Activated CD8-positive, alpha-beta memory T cell treated with anti-CD3 and anti-CD28 coated beads, Interleukin-2, amount 10 ng/mL, durations not matched to agents 7 days and 5 days (primary cell): ENCODE measurements at places on chromosomes 4 and X.
A peak's percentile ranks its signal among the peaks of the same experiment; 100 is the strongest.

DNA sequence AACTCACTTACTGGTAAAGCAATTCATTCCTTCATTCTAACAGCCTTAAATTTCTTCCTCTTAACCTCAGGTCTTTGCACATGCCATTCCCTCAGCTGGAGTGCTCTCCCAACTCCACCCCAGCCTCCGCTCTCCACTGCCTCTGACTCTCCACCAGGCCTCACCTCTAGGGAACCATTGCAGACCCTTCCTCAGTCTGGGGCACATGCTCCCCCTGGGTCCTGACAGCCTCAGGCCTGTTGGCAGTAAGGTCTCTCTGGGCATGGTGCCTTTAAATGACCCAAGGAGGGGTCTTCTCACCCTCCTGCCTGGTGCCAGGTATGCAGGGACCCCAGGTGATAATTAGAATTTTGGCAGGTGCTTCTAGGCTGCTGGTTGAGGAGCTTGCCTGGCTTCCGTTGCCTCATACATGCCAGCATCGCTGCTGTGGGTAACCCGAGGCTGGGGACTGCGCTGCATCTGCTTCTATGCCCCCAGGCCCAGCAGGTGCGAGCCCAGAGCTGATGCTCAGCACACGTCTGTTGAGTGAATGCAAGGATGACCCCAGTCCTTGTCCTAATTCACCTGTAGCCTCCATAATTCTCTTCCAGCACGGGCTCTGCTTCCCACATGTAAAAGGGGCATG lies 27.5 kb upstream of the GPR78 start:
- no peak for DNase-seq

GRCh38 chr4:85675076-85676049 lies 200.4 kb downstream of the ARHGAP24 start:
- no peak for DNase-seq

DNA sequence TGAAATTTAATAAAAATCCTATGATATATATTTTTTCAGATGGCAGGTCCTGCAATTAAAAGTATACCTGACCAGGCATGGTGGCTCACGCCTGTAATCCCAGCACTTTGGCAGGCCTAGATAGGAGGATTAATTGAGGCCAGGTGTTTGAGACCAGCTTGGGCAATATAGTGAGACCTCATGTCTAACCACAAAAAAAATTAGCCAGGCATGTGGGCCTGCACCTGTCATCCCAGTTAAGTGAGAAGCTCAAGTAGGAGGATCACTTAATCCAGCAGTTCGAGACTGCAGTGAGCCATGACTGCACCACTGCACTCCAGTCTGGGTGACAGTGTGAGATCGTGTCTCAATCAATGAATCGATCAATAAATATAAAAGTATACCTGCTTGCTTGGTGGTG lies 2.5 kb downstream of the OCIAD2 start:
- DNase-seq = no peak

DNA sequence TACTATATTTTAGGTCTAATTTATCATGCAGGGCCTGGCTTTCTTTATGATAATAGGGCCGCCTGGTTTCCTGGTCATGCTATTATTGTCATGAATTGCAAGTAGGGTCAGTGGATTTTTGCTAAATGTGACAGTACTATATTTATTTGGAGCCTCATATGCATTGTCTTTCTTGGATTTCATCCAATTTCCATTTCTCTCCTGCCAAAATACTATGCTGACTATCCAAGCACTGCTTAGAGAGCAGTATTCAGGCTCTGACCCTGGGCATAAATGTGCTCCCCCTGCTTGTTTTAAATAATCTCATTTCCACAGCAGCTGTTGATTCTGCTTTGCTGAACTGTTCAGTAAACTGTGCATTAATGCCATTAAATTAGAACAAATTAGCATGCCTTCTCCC lies 269.3 kb downstream of the GPM6A start:
- DNase-seq = no peak

DNA sequence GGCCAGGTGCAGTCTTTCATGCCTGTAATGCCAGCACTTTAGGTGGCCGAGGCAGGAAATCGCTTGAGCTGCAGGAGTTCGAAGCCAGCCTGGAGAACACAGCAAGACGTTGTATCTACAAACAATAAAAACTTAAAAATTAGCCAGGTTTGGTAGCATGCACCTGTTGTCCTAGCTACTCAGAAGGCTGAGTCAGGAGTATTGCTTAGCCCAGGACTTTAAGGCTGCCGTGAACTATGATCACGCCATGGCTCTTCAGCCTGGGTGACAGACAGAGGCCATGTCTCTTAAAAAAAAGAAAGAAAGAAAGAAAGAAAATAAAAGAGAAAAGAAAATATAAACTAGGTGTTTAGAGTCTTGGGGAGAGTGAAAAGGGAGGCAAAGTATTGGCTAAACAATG lies 96.4 kb upstream of the PDE5A start:
- DNase-seq = no peak

DNA sequence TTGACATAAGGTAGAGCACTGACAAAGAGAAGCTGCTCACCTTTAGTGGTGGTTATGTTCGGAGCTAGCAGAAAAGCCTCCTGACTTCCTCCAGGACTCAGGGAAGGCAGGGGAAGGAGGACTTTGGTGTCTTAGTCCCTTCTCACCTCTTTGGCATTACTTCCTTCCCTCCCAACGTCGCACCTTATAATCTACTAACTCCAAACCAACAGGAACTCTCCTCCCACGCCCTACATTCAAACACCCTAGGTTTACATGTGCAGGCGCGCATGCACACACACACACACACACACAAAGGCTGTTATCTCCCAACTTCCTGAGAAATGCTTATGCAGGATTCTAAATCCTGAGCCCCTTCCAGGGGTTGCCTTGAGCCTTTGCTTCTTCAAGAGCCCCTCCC lies 157.7 kb upstream of the STS start:
- DNase-seq = no peak

GRCh38 chr4:100177855-100178254 lies 12.4 kb downstream of the DDIT4L start:
- DNase-seq = no peak

GRCh38 chr4:16199093-16199492 lies 27.2 kb downstream of the TAPT1 start:
- no peak for DNase-seq

GRCh38 chr4:6250235-6250983 lies 19.2 kb upstream of the WFS1 start:
- DNase-seq = no peak

GRCh38 chr4:156329779-156330178 lies 376.1 kb upstream of the CTSO start:
- no peak for DNase-seq

GRCh38 chr4:138832563-138832962 lies 183.0 kb upstream of the NOCT start:
- DNase-seq = no peak

- DNase-seq = no peak
These were observed 339.3 kb downstream of the NKX6-1 start for GRCh38 chr4:84159762-84160161.

DNA sequence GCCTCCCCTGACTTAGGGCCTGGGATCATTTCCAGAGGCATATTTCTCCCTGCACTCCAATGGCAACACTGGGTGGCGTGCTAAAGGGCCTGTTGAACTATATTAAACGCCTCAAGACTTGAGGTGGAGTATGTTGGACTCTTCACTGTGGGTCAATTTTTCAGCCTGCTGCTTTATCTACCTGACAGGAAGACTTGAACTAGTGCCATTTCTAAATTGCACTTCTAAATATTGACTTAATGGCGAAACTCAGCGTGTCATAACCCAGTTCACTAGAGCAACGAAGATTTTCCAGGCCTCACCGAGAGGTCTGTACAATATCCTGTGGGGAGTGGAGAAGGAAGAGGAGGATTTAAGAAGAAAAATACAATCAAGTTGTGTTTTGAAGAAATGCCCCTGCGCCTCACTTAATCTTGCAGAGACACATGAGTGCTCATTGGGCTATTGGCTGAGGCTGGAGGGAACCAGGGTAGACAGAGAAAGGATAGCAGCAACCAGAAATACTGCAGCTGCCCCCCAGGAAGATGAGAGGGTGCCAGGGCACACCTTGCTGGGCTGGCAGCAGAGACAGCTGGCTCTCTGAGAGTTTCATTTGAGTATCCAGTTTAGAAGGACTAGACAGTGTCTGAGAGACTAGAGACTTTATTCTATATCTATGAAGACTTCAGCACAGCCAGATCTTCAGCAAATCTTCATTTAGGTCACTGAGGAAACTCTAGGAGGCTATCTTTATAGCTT lies 67.4 kb downstream of the ENPP6 start:
- no peak for DNase-seq

- no peak for DNase-seq
These were observed 442.6 kb upstream of the CPEB2 start for GRCh38 chr4:14559646-14560045.

GRCh38 chrX:56765811-56766553 lies 36.9 kb downstream of the NBDY start:
- DNase-seq = no peak

DNA sequence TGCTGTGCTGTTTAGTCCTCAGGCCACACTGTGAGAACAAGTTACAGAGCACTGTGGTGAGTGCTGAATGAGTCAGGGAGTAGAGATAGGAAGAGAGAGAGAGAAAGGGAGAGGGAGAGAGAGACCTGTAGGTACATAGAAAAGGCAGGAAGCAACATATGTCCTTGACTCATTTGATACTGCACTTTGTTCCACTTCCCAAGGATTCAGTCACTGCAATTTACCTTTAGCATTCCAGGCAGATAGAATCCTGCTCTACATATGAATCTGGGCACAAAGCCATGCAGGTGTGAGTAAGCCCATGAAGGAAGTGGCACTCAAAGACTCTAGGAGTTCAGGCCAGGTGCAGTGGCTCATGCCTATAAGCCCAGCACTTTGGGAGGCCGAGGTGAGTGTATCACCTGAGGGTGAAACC lies 1.0 kb upstream of the DAPP1 start:
- no peak for DNase-seq

DNA sequence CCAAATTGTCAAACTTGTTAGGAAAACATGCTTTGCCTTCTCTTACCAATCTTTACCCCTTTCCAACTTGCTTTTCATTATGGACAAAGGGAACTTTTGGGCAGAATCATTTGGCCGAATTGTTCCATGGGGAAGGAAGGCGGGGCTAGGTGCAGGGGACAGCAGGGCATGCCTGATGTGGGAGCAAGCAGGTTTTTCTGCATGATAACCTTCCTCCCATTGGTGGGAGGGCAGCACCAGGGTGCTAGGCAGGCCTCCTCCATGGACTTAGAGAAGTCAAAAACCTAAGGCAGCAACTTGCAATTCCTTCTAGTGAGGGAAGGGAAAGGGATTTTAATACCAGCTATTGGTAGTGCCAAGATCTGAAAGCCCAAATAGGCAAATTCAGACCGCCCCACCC lies 260.5 kb downstream of the MAPK10 start:
- no peak for DNase-seq

- no peak for DNase-seq
These were observed 26.0 kb downstream of the STAP1 start for GRCh38 chr4:67584496-67584895.

GRCh38 chrX:13055486-13055885 lies 11.1 kb upstream of the FAM9C start:
- no peak for DNase-seq

GRCh38 chrX:153688071-153688470 lies 345 bp downstream of the SLC6A8 start:
- no peak for DNase-seq

DNA sequence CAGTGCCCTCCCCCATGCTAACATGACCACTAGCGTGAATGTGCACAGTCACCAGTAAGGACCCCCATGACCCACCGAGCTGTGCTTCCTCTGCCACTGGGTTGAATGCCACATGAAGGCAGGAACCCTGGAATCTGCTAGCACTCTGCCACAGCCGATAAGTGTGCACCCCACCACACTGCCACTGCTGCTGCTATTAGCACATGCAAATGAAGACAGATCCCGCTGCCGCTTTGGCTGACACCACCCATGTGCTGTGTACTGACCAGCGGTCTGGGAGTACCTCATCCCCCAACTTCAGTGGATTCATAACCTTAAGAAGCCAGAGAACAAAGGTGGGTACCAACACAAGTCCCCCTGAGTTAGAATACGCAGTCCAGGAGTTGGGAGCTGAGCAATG lies 200.9 kb upstream of the ARHGEF9 start:
- no peak for DNase-seq

DNA sequence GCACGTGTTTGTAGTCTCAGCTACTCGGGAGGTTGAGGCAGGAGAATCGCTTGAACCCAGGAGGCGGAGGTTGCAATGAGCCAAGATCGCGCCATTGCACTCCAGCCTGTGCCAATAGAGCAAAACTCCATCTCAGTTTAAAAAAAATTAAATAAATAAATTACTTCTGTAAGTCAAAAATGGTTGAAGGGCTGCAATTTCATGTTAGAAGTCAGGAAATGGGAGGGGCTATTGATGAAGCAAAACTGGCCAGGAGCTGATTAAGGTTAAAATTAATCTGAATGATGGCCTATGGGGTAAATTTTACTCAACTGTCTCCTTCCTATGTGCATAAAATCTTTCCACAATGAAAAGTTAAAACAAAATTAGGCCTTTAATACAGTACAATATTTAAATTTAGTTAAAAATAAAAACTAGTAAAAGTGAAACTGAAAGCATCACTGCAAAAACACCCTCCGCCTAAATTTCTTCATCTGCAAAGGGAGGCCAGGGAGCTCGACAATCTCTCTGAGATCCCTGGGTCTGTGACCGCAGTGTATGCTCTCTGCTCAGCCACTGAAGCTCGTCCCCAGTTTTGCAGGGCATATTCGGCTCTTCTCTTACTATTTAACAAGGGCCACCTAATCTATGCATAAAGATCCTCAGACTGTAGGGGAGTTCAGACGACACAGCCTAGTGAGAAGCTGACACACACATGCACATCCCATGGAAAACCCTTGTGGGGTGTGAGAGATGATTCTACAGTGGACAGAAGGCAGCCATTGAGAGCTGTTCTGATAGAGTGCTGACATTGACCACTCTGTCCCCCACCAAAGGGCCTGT lies 57.2 kb downstream of the IRF2 start:
- DNase-seq = peak; percentile 83

DNA sequence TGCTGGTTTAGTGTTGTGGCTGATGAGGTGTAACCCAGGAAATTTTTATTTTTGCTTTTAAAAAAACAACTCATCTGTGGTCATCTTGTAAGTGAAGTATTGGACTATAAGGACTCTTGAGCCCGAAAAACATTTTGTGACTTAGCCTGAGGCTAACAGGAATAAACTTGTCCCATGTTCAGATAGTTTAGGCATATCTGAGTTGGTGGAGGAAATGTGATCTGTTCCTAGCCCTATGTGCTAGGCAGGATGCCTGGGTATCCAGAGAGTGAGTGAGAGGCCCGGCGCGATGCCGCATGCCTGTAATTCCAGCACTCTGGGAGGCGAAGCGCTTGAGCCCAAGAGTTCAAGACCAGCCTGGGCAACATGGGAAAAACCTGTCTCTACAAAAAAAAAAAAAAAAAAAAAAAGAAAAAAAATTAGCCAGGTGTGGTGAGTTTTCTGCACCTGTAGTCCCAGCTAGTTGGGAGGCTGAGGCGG lies 3.7 kb downstream of the SMS start:
- DNase-seq = no peak

GRCh38 chrX:46325312-46325877 lies 219.8 kb downstream of the ZNF674 start:
- DNase-seq = no peak
